Activated CD8-positive, alpha-beta T cell treated with anti-CD3 and anti-CD28 coated beads, Interleukin-2, amount 10 ng/mL, durations not matched to agents 7 days and 5 days (primary cell): ENCODE measurements at places on chromosomes 4 and X. TPM values are rescaled to one million over a fixed set of nuclear protein-coding genes. Genes with fewer than 3 reads are reported as not detected.

The PLS3 gene
- 0.39 TPM for total RNA-seq

The TMEM35A gene
- not detected for total RNA-seq

DNA sequence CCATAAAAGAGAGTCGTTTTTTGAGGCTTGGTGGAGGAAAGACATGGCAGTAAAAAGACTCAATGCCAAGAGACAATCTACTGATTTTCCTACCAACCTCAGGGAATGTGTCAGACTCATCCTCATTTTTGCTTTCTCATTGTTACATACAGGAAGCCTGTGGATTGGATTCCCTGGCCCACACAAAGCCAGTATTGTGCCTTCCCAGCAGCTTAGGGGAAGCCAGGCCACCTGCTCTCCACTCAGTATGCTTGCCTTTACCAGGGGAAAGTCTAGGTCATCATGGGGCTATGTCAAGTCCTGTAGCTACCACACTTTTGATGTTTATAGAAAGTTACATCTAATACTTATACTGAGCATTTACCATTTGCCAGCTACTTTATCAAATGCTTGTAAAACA, 11.0 kb downstream of the BMX start:
- no peak for DNase-seq
- H3K4me1 ChIP-seq = no peaks in the 10 kb centered on the region
- no peaks in the 10 kb centered on the region for H3K36me3 ChIP-seq
- no peaks in the 10 kb centered on the region for H3K27me3 ChIP-seq
- no peak overlapping the region for H3K4me3 ChIP-seq
- no peak overlapping the region for H3K27ac ChIP-seq

DNA sequence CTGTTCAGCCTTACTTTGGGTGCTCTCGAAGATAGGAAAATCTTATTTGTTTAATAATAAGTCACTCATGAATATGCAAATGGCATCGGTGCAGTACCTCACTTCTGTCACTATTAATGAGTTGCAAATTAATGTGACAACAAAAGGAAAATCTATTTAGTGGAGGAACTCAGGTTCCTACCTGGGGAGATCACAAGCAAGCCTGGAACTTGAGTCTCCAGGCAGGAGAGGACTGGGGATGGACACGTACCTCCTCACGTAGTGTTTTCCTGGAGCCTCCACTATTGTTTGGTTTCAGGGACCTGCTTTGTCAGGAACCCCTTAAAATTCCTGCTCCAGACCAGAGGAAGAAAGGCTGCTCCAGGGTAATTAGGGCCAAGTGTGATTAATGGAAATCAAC, 82.1 kb downstream of the BCOR start:
- H3K27ac ChIP-seq = no peak overlapping the region
- H3K4me1 ChIP-seq = peaks cover 20% of the 10 kb centered on the region
- peaks cover 8% of the 10 kb centered on the region for H3K27me3 ChIP-seq
- H3K36me3 ChIP-seq = peaks cover 1% of the 10 kb centered on the region
- no peak for DNase-seq
- H3K4me3 ChIP-seq = no peak overlapping the region

- peaks cover 72% of the 10 kb centered on the region for H3K36me3 ChIP-seq
- no peak for DNase-seq
- H3K4me1 ChIP-seq = peaks cover 50% of the 10 kb centered on the region
- no peak overlapping the region for H3K4me3 ChIP-seq
- H3K27me3 ChIP-seq = no peaks in the 10 kb centered on the region
These were observed 21.8 kb downstream of the NOP14 start for GRCh38 chr4:2941138-2942036.

GRCh38 chr4:140343303-140343702, 30.1 kb upstream of the SCOC start:
- DNase-seq = no peak
- H3K4me3 ChIP-seq = no peak overlapping the region
- peaks cover 25% of the 10 kb centered on the region for H3K27me3 ChIP-seq
- H3K36me3 ChIP-seq = no peaks in the 10 kb centered on the region
- peaks cover 2% of the 10 kb centered on the region for H3K4me1 ChIP-seq

DNA sequence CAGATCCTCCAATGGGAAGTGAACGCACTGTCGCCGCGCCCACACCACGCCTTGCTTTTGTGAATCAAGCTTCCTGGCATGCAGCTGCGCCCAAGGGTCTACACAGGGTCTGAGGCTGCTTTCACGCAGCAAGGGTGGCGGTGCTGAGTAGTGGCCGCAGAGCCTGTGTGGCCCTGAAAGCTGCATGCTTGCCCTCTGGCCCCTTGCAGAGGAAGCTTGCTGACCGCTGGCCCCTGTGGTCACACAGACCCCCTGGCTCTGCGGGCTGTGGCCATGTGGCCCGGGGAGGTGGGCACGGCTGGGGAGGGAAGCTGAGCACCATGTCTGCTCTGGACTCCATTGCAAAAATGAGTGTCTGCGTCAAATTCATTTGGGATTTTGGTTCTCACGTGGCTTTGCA, 8.8 kb downstream of the DOK7 start:
- H3K27ac ChIP-seq = no peak overlapping the region
- H3K36me3 ChIP-seq = no peaks in the 10 kb centered on the region
- no peaks in the 10 kb centered on the region for H3K4me1 ChIP-seq
- no peak for DNase-seq
